H9 (cell line): ENCODE measurements at places on chromosomes 2 and 18. TPM values are rescaled to one million over a fixed set of nuclear protein-coding genes. Genes with fewer than 3 reads are reported as not detected.

The LAPTM4A gene
- 131 and 136 TPM in 2 replicates for total RNA-seq

The ACTG2 gene
- 1.4 and 1.5 TPM in 2 replicates for total RNA-seq

The FAP gene
- total RNA-seq, result not detected in 2 replicates

The ASB18 gene
- total RNA-seq, result not detected in 2 replicates

The TGFA gene
- 2.5 and 3.3 TPM in 2 replicates for total RNA-seq

The BOK gene
- total RNA-seq, result 33.9 and 35.6 TPM in 2 replicates

The OR6B3 gene
- not detected in 2 replicates for total RNA-seq

The LGALSL gene
- 20.4 and 23.8 TPM in 2 replicates for total RNA-seq

The SLC9A4 gene
- total RNA-seq, result not detected in 2 replicates

The SATB2 gene
- total RNA-seq, result 23.0 and 23.8 TPM in 2 replicates

The MTA3 gene
- total RNA-seq, result 236 and 253 TPM in 2 replicates

The ZNG1B gene
- total RNA-seq, result 41.7 TPM in 2 replicates

The RTP5 gene
- total RNA-seq, result not detected in 2 replicates

The HOXD4 gene
- total RNA-seq, result not detected in 2 replicates

The CYTIP gene
- total RNA-seq, result 0.09 and 0.28 TPM in 2 replicates

The PUM2 gene
- total RNA-seq, result 92.3 and 96.6 TPM in 2 replicates
